NCI-H1436 treated with DMSO at 0.1 percent for 48 hours (cell line): ENCODE measurements at places on chromosomes 2 and 18.

GRCh38 chr2:66550826-66551225 lies 115.9 kb downstream of the MEIS1 start:
- DNase-seq = no peak

GRCh38 chr2:165682546-165682945 lies 111.5 kb downstream of the GALNT3 start:
- DNase-seq = no peak

DNA sequence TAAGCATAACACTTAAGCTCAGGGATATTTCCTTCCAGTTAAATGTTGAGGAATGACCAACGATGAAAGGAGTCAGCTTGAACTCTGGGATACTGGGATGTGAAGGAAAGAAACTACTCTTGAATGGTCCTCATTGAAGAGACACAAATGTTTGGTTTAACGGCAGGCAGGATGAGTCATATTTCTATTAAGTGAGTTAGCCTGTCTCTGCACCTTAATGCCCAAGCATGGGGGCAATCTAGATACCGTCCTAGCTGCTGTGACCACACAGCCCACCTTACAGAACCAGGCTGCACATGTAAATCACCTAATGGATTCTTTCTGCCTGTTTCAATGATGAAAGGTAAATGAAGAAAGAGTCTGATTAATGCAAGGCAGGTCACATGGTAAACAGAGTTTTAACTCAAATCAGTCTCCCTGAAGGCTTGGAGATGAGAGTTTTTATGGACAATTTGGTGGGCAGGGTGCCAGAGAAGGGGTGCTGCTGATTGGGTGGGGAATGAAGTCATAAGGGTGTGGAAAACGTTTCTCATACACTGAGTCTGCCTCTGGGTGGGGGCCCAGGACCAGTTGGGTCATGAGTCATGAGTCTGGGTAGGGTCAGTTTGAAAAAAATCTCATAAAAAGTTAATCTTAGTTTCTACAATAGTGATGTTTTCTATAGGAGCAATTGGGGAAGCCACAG lies 144.6 kb upstream of the MMADHC start:
- DNase-seq = no peak

DNA sequence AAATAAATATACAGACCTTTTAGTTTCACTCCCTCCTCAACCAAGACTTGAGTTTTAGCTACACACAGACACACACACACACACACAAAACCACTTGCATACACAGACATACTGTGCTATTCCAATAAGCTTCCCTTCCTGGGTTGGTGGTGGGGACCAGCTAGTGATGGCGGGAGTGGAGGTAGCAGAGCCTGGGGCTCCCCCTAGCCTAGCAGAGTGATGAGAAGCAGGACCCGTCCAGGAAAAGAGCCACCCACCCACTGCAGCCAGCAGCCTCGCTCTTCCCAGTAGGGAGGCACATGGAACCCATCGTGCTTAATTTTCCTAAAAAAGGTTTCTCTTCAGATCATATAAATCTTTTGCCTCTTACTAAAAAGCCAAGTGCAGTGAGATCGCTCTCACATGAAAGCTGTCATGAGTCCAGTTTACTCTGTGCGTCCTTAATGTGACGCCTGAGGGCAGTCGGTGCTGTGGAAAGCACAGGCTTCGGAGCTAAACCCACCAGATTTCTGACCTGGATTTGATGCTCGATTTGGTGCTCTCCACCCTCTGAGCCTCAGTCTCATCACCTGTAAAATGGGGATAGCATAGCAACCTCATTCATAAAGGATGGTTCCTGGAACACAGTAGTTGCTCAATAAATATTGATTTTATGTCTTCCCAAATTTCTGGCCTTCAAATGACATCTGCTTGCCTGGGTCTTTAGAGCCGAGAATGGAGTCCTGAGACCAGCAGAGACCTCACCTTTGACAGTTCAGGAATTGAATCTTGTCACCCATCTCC lies 60.1 kb upstream of the YWHAQ start:
- DNase-seq = no peak

GRCh38 chr2:110095994-110096633 lies 19.5 kb downstream of the MALL start:
- no peak for DNase-seq

DNA sequence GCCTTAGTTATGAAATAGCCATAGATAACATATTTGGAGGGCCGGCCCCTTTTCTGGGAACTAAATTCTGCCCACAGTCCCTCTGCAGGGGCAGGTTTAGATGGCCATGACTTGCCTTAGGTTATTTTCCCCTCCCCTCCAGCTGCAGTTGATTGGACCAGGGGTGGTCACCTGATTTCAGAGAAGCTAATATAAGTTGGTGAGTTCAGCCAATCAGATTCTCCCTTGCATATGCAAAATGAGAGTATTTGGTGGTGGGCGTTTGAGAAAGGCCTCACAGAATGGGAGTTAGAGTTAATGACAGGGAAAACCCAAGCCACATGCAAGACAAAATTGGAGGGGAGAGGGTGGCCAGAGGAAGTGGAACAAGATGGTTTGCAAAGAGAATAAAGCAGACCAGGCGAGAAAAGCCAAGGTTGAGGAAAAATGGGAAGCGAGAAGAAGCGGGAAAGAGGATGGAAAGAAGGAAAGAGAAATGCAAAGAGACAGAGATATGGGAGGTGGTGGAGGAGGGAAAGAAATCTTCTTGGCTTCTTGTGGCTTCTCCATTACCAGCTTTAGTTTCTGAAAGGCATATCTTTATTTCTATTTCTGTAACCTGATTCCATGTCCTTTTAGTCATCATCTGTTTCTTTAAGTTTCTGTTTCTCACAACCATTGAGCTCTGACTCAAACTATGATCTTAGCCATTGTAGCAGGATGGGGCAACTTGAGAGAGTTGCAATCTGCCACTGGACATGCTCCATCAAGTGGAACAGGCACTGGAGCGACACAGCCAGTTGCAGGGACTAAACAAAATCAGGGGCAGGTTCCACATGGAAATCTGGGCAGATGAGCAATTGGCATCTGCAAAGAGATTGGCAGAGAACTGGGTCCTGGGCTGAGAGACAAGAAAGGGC lies 108.1 kb upstream of the SIX3 start:
- DNase-seq = no peak

GRCh38 chr2:120953066-120953756 lies 217.5 kb downstream of the GLI2 start:
- no peak for DNase-seq

- no peak for DNase-seq
Observed at GRCh38 chr2:134348239-134348638, 94.4 kb downstream of the MGAT5 start.

GRCh38 chr2:68423966-68424650 lies 43.0 kb downstream of the FBXO48 start:
- no peak for DNase-seq

- no peak for DNase-seq
Observed at GRCh38 chr2:241951920-241952319, 82.4 kb downstream of the RTP5 start.

GRCh38 chr2:12389344-12390045 lies 327.2 kb upstream of the TRIB2 start:
- DNase-seq = no peak

DNA sequence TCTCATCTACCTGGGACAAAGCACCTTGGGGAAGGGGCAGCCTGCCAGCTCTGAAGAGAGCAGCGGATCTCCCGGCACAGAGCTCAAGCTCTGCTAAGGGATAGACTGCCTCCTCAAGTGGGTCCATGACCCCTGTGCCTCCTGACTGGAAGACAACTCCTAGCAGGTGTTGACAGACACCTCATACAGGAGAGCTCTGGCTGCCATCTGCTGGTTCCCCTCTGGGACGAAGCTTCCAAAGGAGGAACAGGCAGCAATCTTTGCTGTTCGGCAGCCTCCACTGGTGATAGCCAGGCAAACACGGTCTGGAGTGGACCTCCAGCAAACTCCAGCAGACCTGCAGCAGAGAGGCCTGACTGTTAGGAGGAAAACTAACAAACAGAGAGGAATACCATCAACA lies 549.9 kb upstream of the LRATD1 start:
- no peak for DNase-seq
